ENCODE measurements at places on chromosomes 6 and 20.

- no peaks in the 10 kb centered on the region for H3K4me1 ChIP-seq
- peaks cover 2% of the 10 kb centered on the region for H3K27me3 ChIP-seq
- no peak overlapping the region for H3K27ac ChIP-seq
- H3K4me3 ChIP-seq = no peak overlapping the region
Measured at GRCh38 chr6:4488389-4488788, 287.8 kb upstream of the CDYL start.

DNA sequence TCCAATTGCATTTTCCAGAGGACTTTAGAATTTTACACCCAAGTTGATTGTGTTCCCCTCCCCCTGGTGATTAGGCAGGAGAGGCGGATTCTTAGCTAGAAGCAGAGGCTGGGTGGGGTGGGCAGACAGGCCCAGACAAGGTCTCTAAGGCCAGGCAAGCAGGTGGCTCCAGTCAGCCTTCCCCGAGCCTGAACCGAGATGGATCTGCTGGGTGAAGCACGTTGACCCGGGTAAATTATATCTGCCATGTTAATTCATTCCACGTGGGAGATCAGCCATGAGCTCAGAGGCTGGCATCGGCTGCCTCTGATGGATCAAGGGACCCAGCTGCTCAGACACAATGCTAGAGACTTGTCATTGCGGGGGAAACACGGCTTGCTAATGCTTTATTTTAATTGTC is 159.5 kb upstream of the MAFB start:
- no peaks in the 10 kb centered on the region for H3K36me3 ChIP-seq
- DNase-seq = no peak
- H3K4me3 ChIP-seq = no peak overlapping the region

- no peaks in the 10 kb centered on the region for H3K27me3 ChIP-seq
- no peak for DNase-seq
- H3K4me1 ChIP-seq = peaks cover 5% of the 10 kb centered on the region
- no peak overlapping the region for H3K4me3 ChIP-seq
Measured at GRCh38 chr6:130958468-130958867, 104.6 kb downstream of the EPB41L2 start.

- peaks cover 22% of the 10 kb centered on the region for H3K4me1 ChIP-seq
- H3K36me3 ChIP-seq = no peaks in the 10 kb centered on the region
- H3K27me3 ChIP-seq = no peaks in the 10 kb centered on the region
- DNase-seq = peak; percentile 74
- H3K4me3 ChIP-seq = no peak overlapping the region
- H3K27ac ChIP-seq = peak overlapping the region; percentile 15
Measured at GRCh38 chr6:137699031-137699683, 167.9 kb upstream of the TNFAIP3 start.

DNA sequence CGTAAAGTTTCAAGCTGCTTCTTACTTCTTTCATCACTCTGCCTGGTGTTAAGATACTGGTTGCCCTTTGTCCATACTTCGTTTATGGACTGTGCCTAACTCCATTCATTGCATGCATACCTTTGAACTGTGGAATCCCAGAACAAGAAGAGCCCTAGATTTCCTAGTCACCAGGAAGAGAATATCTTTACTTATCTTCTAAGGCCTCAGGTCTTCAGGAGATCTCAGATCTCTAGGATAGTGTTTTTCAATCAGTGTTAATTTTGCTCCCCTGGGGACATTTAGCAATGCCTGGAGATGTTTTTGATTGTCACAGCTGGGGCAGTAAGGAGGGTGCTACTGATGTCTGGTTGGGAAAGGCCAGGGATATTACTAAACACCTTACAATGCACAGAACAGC is 35.5 kb upstream of the GJA1 start:
- H3K4me3 ChIP-seq = no peak overlapping the region
- H3K27ac ChIP-seq = no peak overlapping the region
- H3K36me3 ChIP-seq = no peaks in the 10 kb centered on the region

DNA sequence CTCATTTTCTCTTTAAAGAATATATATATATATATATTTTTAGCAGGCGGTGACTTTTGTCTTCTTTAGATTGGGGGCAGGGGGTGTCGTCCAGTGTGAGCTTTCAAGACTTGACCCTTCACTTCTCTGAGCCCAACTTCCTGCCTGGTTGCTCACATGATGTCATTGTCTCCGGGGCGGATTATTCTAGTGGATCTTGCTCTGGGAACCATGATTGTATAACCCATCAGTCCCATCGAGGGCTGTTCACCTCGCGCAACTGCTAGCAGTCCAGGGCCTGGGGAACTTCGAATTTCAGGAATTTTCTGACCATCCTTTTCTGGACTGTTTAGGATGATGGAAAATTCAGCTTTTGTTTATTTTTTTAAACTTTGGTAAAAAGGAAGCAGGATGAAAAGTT is 1.0 kb downstream of the IGF2R start:
- DNase-seq = peak; percentile 97
- H3K4me1 ChIP-seq = peaks cover 18% of the 10 kb centered on the region
- no peaks in the 10 kb centered on the region for H3K36me3 ChIP-seq
- H3K27ac ChIP-seq = peak overlapping the region; percentile 76

- DNase-seq = no peak
- H3K4me1 ChIP-seq = peaks cover 13% of the 10 kb centered on the region
- no peak overlapping the region for H3K4me3 ChIP-seq
Measured at GRCh38 chr6:150380256-150380655, 11.4 kb downstream of the IYD start.

DNA sequence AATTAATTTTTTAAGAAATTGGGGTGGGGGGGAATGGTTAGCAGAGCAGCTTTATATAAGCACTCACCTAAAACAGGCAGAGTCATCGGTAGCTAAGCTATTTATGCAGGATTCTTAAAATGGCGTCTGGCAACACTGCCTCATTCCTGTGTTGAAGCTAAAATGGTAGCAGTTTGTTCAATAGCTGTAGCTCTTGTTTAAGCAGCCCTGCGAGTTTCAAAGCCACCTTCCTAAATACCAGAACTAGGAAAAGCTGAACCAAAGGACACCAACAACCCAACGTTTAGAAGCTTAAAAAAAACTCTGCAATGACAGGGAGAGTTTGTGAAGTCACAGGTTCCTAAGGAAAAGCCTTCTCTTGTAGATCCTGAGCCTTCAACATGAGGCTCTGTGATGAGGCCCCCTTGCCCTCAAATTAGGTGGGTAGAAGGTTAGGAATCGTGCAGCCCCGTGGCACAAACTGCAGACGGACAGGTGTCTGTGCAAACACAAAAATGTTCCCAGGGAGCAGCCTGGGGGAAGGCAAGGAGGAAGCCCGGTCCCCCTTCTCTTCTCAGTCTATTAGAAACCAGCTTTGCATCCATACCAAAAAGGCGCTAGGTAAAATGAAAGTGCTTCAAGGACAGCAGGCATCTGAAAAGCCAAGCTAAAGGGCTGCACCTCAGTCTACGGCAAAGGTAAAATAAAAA is 4.7 kb downstream of the ZMYND8 start:
- H3K4me1 ChIP-seq = peaks cover 90% of the 10 kb centered on the region
- DNase-seq = no peak
- H3K4me3 ChIP-seq = peak overlapping the region; percentile 40

GRCh38 chr20:37714978-37715672 is 21.3 kb downstream of the CTNNBL1 start:
- no peak for DNase-seq
- H3K36me3 ChIP-seq = no peaks in the 10 kb centered on the region
- peak overlapping the region; percentile 37 for H3K4me3 ChIP-seq
- peak overlapping the region; percentile 81 for H3K27ac ChIP-seq
- peaks cover 16% of the 10 kb centered on the region for H3K4me1 ChIP-seq
- H3K27me3 ChIP-seq = no peaks in the 10 kb centered on the region

- DNase-seq = no peak
- H3K36me3 ChIP-seq = no peaks in the 10 kb centered on the region
- peak overlapping the region; percentile 80 for H3K27ac ChIP-seq
Measured at GRCh38 chr6:139882234-139882633, 507.8 kb upstream of the CITED2 start.

GRCh38 chr6:64034910-64035655 is 399.5 kb downstream of the PHF3 start:
- no peaks in the 10 kb centered on the region for H3K4me1 ChIP-seq
- DNase-seq = no peak
- H3K4me3 ChIP-seq = no peak overlapping the region
- no peak overlapping the region for H3K27ac ChIP-seq
- H3K27me3 ChIP-seq = no peaks in the 10 kb centered on the region

DNA sequence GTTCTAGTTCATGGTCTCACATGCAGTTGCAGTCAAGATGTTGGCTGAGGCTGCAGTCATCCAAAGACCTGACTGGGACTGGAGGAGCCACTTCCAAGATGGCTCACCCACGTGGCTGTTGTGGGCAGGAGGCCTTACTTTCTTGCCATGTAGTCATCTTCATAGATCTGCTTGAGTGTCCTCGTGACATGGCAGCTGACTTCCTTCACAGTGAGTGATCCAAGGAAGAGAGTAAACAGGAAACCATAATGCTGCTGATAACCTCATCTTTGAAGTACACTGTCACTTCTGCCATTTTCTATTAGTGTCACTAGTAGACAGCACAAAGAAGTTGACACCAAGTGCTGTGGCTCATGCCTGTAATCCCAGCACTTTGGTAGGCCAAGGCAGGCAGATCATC is 40.1 kb upstream of the AKIRIN2 start:
- no peak overlapping the region for H3K27ac ChIP-seq
- H3K36me3 ChIP-seq = no peaks in the 10 kb centered on the region
- no peak for DNase-seq
- no peaks in the 10 kb centered on the region for H3K4me1 ChIP-seq
- no peak overlapping the region for H3K4me3 ChIP-seq

DNA sequence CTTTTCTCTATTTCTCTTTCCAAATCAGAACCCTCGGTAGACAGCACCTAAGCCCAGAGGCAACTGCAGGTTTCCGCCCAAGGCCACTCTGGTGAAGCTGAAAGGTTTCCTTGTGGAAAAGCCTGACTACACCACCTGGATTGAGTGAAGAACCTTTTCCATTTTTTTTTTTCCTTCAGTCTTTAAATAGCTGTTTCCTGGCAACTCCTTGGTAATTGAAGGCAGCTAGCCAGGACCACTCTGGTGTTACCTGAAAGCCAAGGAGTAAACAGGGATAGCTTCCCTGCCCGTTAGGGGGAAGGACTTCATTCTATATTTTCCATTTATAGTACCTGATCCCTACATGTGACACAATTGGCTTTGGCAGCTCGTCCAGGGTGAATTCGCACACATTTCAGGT is 1238.4 kb downstream of the GRIK2 start:
- DNase-seq = no peak
- H3K36me3 ChIP-seq = no peaks in the 10 kb centered on the region
- H3K4me1 ChIP-seq = no peaks in the 10 kb centered on the region
- H3K4me3 ChIP-seq = no peak overlapping the region

DNA sequence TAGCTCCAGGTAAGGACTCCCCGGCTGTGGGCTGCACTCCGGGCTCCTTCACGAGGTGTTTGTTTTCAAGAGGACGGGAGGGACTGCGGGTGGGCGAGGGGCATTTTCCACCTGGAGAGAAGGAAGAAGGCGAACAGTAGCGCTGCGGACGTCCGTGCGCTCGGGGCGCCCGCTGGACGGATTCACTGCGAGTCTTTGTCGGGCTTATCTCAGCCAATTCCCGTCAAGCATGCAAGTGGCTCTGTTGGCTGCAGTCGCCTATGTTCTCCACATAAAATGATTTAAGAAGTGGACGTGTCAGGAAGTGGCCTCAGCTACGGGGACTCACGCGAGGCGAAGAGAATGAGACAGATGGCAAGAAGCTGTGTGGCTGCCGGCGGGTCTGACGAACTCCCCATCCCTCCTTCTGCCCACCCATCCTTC is 332 bp downstream of the GRIK2 start:
- H3K27me3 ChIP-seq = peaks cover 9% of the 10 kb centered on the region
- H3K27ac ChIP-seq = no peak overlapping the region
- peak overlapping the region; percentile 63 for H3K4me3 ChIP-seq
- no peaks in the 10 kb centered on the region for H3K36me3 ChIP-seq
- H3K4me1 ChIP-seq = no peaks in the 10 kb centered on the region
- no peak for DNase-seq

- H3K27me3 ChIP-seq = no peaks in the 10 kb centered on the region
- H3K36me3 ChIP-seq = no peaks in the 10 kb centered on the region
- no peak overlapping the region for H3K27ac ChIP-seq
- no peak overlapping the region for H3K4me3 ChIP-seq
- H3K4me1 ChIP-seq = peaks cover 5% of the 10 kb centered on the region
Measured at GRCh38 chr20:4192378-4193068, 177.2 kb upstream of the RNF24 start.
